ENCODE measurements at places on chromosomes 2 and 18. TPM values are rescaled to one million over a fixed set of nuclear protein-coding genes. Genes with fewer than 3 reads are reported as not detected.

- no peak for DNase-seq
- no peak overlapping the region for H3K27ac ChIP-seq
- H3K4me1 ChIP-seq: no peaks in the 10 kb centered on the region
Measured at GRCh38 chr2:31390324-31390723, 24.2 kb downstream of the XDH start.

- no peaks in the 10 kb centered on the region for H3K36me3 ChIP-seq
- H3K4me1 ChIP-seq: peaks cover 19% of the 10 kb centered on the region
- DNase-seq: no peak
- H3K27ac ChIP-seq: no peak overlapping the region
- no peak overlapping the region for H3K4me3 ChIP-seq
Measured at GRCh38 chr2:236849508-236849907, 236.2 kb upstream of the COPS8 start.

DNA sequence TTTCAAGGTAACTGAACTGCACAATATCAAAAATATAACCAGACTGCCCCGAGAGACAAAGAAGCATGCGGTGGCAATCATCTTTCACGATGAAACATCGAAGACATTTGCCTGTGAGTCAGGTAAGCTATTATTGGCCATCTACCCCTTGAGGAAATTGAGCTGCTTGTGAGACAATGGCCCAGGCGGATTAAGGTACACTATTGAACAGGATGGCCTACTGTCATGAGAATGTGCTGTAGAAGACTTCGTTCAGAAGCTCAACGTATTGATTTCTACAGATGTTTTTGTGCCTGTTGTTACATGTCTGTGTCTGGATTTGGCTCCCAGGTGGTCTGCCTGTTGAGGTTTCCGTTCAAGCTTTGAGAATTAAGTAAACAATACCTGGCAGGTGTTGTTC is 198.7 kb downstream of the DOK6 start:
- no peak overlapping the region for H3K27ac ChIP-seq
- no peaks in the 10 kb centered on the region for H3K36me3 ChIP-seq
- no peak for DNase-seq
- H3K27me3 ChIP-seq: no peaks in the 10 kb centered on the region

- H3K27me3 ChIP-seq: no peaks in the 10 kb centered on the region
- DNase-seq: no peak
- no peak overlapping the region for H3K4me3 ChIP-seq
- no peaks in the 10 kb centered on the region for H3K4me1 ChIP-seq
Measured at GRCh38 chr18:33841221-33841967, 263.4 kb downstream of the ASXL3 start.

The PAIP2B gene
- 14.0 TPM for total RNA-seq

Measured in spinal cord (tissue), 10 donors.